ENCODE measurements at places on chromosomes 3 and 15.

DNA sequence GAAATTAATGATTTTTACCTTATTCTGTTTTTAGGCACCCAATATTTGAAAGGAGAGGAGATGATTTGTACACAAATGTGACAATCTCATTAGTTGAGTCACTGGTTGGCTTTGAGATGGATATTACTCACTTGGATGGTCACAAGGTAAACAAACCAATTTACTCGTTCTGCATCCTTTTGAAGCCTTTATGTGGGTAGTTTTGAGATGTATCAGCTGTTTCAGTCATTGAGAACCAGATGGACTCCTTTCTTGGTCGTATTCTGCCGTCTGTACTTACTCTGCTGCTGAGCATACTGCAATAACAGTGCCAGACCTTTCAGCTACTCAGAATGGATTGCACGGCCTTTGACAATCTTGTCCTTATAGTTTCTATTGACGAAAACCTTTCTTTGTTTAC is 13.3 kb downstream of the DNAJB11 start:
- no peak for DNase-seq

GRCh38 chr3:115708540-115708939 is 85.2 kb downstream of the GAP43 start:
- no peak for DNase-seq

- no peak for DNase-seq
These were observed 78.0 kb upstream of the KCNH8 start for GRCh38 chr3:19070325-19070724.

DNA sequence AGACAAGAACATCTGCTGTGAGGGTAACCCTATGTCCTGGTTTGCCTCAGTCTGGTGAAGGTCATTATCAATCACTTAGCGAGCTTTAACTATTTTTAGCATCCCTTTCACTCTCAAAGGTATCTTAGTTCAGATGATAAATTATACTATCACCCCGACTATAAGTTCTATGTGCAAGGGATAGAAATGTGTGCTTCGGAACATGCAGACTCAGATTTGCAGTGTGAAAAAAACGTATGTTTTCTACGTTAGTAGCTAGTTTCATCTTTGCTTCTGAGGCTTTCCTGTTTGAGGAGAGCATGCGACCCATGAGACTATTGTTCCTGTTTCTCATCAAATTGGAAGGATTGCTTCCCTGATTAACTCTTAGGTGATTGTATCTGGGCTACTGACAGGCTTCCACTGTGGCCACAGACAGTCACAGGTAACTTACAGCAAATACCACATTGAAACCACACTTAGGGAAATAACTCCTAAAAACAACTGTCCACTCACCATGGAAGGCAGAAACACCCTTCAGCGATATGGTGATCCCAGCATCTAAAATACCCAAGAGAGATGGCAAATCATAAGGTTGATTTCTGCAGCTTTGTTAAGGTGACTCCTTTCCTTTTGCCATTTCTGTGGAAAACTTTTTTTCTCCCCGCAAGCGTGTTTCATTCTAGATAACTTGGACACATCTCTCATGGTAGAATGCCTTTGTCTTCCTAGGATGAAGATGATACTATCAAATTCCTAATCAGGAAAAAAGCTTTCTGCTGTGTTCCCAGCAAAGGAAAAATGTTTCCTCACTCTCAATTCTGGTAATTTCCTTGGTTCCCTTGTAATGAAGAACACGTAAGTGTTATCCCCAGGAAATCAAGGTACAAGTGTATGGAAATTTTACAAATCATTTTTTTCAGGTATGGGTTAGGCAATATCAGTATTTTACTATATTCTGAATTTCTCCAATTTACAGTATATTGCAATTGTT is 5.2 kb downstream of the GCSAM start:
- no peak for DNase-seq

- DNase-seq: no peak
These were observed 307.0 kb downstream of the EPHA6 start for GRCh38 chr3:97121386-97121785.

GRCh38 chr3:107106316-107106715 is 270.9 kb upstream of the CCDC54 start:
- no peak for DNase-seq

- no peak for DNase-seq
These were observed 651.7 kb upstream of the GBE1 start for GRCh38 chr3:82413171-82413570.

DNA sequence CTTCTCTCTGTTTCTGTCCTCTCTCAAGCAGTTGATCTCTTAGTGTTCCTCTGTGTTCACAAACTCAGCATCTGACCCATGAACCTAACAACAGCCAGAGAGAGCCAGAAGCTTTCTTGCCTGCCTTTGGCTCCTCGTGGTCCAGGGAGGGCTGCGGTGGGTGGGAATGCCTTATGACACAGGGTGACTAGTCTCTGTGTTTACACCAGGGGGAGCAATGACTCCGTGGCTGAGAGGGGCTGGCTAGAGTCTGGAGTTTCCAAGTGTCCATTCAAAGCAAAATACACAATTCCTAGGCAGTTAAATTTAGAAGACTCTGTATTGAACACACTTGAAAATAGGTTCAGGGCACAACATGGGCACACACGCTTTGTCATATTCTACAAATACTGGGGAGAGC is 370.0 kb upstream of the FRG2C start:
- no peak for DNase-seq

DNA sequence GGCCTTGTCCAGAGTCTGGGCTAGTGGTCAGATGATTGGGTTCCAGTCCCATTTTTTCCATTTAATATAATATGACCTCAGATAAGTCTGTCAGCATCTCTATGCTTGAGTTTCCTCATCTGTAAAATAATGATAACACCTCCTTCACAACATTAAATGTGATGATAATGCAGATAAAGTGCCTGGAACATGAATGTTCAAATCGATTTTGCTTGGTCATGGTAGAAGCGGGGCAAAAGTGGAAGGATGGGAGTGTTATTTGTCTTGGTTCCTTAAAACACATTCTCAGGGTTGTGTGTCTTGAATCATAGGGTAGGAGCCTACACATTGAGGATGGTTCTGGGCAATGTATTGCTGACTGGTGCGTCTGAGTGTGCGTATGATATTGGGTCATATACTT is 16.9 kb downstream of the ARIH2 start:
- DNase-seq: no peak

GRCh38 chr15:82047453-82048400 is 1.9 kb upstream of the MEX3B start:
- peak; percentile 41 for DNase-seq

DNA sequence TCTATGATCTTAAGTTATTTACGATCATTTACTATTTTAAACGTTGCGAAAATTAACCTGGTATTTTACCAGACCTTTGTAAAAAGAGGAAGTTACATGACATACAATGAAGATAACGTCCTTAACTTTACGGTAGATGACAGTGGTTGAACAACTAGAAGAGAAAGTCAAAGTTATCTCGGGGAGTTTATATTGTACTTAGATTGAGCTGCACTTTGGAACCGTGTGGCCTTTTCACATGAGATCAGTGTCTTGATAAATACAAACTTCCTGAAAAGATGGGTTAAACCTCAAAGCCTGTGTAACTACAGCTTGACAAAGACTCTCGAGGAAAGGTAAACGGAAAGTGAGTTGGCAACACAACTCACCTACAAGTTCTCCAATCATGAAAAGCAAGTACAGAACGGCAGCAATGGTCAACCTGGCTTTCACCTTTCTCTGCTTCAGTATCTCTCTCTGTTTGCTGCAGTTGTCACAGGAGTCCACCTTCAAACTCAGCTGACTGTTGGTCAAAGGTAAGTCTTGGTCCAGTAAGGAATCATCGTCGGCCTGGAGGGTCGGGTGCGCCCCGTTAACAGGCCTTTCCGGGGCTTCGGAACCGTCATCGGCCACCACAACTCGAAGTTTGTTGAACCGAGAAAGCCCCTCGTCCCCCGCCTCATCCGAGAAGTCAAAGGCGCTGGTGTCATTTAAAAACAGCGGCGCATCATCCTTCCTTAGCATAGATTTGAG is 793 bp downstream of the SLC30A4 start:
- no peak for DNase-seq

DNA sequence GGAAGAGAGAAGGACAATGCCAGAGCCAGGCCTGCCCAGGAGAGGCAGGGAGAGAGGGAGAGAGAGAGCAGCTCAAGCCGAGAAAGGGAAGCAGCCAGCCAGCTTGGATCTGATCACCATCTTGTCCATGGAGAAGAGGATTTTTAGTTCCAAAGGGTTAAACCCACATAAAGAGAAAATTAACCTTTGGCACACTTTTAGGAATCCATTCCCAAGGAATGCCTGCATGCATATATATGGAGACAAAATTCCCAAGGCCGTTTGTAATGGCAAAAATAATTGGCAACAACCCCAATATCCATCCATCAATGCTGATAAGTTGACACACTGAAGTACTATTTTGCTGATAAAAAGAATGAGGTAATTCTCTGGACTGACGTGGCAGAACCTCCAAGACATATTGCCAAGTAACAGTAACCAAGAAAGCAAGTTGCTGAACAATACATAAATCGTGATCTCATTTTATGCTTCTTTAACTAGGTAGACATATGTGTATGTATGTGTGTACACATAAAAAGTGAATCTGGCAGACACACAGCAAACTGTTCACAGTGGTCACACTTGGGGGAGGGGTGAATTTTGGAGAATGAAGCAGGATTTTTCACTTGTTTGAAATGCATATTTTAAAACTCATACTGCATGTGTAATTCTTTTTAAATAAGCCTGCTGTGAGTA is 7.5 kb upstream of the STRA6 start:
- DNase-seq: no peak

DNA sequence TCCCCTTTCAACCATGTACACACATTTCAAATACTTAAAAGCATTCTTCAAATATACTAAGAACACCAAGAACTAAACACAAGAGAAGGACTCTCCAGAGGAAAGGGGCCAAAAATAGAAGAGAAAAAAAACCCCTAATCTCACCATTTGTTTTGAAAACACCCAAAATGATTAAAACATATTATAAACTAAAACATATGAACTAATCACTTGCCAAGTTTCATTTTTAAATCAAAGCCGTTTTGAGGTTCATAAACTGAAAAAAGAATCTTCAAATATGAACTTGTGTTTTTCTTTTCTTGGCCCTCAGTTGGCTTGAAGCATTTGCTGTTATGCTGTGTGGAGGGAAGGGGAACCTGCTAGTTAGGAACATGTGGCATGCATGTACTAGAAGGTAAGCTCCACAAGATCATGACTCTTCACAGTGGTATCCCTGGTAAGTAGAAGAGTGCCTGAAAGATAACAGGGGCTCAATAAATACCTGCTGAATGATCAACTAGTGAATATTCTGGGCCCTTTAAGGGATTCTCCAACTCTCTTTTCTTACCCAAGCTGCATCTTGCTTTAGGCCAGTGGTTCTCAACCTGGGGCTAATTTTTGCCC is 224.5 kb downstream of the TIGIT start:
- no peak for DNase-seq

Measured in stimulated activated CD8-positive, alpha-beta memory T cell treated with anti-CD3 and anti-CD28 coated beads, Interleukin-4, amount 100 ng/mL, for 48 hours (primary cell).